Naive thymus-derived CD8-positive, alpha-beta T cell (primary cell): ENCODE measurements at places on chromosomes 7 and 10. TPM values are rescaled to one million over a fixed set of nuclear protein-coding genes. Genes with fewer than 3 reads are reported as not detected.

ASB4 gene
- not detected for total RNA-seq

SLC13A4 gene
- total RNA-seq = not detected

VSTM4 gene
- total RNA-seq = not detected

PRKCQ gene
- total RNA-seq = 60.0 TPM
